ENCODE measurements at places on chromosomes 4 and X. TPM values are rescaled to one million over a fixed set of nuclear protein-coding genes. Genes with fewer than 3 reads are reported as not detected.

The AFP gene
- polyA plus RNA-seq = 746 TPM

The CABS1 gene
- 0.08 TPM for polyA plus RNA-seq

The AVPR2 gene
- 2.0 TPM for polyA plus RNA-seq

The CMC4 gene
- polyA plus RNA-seq = 5.5 TPM

The CCKAR gene
- 0.10 TPM for polyA plus RNA-seq

The MXRA5 gene
- polyA plus RNA-seq = 5.6 TPM

The ALPK1 gene
- polyA plus RNA-seq = 20.6 TPM

The MAGEA9B gene
- polyA plus RNA-seq = not detected

The PRDM8 gene
- 1.5 TPM for polyA plus RNA-seq

The ERVMER34-1 gene
- 4.1 TPM for polyA plus RNA-seq

The SLC4A4 gene
- polyA plus RNA-seq = 81.7 TPM

The CYSLTR1 gene
- polyA plus RNA-seq = 2.1 TPM

The SATL1 gene
- 0.57 TPM for polyA plus RNA-seq

The ACOX3 gene
- 17.1 TPM for polyA plus RNA-seq

The CASK gene
- polyA plus RNA-seq = 53.0 TPM

The LRRC66 gene
- 1.3 TPM for polyA plus RNA-seq

The SLC34A2 gene
- 27.6 TPM for polyA plus RNA-seq

The CXorf65 gene
- polyA plus RNA-seq = not detected

The GPR173 gene
- 26.3 TPM for polyA plus RNA-seq

The GPR119 gene
- not detected for polyA plus RNA-seq

The APOO gene
- polyA plus RNA-seq = 40.7 TPM

The MAGEH1 gene
- polyA plus RNA-seq = 63.2 TPM

The DKK2 gene
- 1.7 TPM for polyA plus RNA-seq

The ARR3 gene
- polyA plus RNA-seq = 1.6 TPM

The MAGEA11 gene
- polyA plus RNA-seq = not detected

The AGA gene
- 44.7 TPM for polyA plus RNA-seq

The BEX5 gene
- 12.9 TPM for polyA plus RNA-seq

The SLBP gene
- polyA plus RNA-seq = 90.2 TPM

The TMEM47 gene
- 31.7 TPM for polyA plus RNA-seq

The CHIC1 gene
- polyA plus RNA-seq = 12.1 TPM

The SERTM2 gene
- polyA plus RNA-seq = 0.05 TPM

The FAAH2 gene
- 15.2 TPM for polyA plus RNA-seq
